ENCODE measurements at places on chromosomes 2 and 18.

DNA sequence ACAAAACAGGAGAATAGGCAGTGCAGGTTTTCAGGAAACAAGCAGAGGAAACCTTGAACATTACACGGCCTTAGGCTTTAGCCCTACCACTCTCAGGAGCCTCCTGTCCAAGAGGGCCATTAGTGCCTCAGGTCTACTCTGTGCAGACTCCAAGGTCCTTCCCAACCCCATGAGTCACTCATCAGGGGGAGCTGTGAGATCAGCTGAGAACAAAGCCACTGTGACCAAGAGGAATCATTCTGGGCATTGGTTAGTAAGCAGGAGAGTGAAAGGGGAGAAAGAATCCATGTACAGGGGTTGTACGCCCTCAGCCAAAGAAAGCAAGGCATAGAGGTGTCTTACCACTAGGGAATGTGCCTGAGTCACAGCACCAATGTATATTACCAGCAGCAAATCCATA is 680.3 kb downstream of the DPP10 start:
- no peak for DNase-seq

- no peak for DNase-seq
Measured at GRCh38 chr2:97936199-97936598, 59.5 kb downstream of the TMEM131 start.

DNA sequence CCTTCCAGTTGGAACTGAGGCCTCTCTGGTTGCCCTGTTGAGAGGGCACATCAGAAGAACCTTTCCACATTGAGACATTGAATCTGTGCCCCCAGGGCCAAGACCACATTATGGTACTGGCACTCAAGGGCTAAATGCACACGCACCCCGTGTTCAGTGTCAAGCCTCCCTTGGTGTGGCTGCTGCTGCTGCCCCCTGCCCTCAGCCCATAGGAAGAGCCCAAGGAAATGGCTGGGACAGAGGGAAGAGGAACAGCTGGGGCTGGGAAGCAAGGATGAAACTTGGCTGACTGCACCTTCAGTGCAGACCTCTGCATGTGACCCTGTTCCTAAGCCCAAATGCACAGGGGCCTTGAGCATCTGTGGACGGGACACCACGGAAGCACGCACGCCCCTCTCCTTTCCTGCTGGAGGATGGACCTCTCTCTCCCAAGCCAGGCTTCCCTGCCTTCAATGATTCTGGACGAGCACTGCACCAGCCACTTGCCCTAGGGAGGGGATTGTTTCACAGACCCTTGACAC is 40.2 kb downstream of the NIFK start:
- DNase-seq = no peak

- no peak for DNase-seq
Measured at GRCh38 chr2:186535861-186536260, 49.8 kb downstream of the ZC3H15 start.

DNA sequence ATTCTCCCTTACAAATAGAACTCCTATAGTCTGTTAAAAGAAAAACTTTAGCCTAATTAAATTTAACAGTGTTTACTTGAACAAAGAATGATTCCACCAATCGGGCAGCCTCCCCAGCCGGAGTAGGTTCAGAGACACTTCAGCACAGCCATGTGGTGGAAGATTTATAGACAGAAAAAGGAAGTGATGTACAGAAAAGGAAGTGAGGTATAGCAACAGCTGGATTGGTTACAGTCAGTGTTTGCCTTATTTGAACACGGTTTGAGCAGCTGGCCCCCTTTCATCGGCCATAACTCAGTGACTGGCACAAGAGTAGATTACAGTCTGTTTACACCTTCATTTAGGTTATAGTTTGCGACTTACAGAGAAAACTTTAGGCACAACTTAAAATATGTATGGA is 2.1 kb upstream of the SKA1 start:
- DNase-seq = no peak

GRCh38 chr2:100818606-100819369 is 1.2 kb upstream of the NPAS2 start:
- no peak for DNase-seq

DNA sequence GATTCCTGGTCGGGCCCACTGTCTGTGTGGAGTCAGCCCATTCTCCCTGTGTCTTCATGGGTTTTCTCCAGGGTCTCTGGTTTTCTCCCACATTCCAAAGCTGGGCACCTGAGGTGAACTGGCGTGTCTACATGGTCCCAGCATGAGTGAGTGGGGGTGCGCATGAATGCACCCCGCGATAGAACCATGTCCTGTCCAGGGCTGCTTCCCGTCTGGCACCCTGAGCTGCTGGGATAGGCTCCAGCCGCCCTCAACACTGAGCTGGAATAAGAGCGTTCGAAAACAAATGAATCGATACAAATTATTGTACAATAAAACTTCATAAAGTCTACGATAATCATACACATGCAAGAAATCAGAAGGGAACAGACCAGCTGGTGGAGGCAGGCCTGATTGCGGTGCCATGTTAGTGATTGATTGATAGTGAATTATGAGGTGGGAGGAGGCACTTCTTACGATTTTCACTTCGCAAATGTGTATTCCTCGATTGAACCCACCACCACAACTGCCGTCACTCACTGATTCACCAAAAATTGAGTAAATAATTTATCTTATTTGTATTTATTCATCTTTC is 186.6 kb downstream of the MGAT5 start:
- DNase-seq = no peak

DNA sequence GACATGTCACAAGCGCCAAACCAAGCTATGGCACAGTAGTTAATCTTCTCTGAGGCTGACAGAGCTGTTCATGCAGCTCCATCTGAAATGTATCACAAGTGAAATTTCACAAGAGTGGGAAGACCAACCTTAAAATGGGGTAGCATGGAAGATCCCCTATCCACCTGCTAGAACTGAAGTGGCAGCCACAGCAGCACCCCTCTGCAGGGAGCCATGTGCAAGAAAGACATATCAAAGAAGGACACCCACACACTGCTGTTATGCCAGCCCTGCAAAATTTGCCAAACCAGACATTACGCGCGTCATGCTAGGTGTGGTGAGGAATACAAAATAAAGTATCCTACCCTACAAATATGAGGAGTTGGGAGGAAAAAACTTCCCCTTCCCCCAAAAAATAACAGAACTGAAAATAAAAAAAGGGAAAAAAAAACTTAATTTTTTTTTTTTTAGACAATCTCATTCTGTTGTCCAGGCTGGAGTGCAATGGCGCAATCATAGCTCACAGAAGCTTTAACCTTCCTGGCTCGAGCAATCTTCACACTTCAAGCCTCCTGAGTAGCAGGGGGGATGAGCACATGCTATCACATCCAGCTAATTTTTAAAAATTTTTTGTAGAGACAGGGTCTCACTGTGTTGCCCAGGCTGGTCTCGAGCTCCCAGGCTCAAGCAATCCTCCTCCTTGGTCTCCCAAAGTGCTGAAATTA is 76.2 kb downstream of the STK39 start:
- DNase-seq = no peak

DNA sequence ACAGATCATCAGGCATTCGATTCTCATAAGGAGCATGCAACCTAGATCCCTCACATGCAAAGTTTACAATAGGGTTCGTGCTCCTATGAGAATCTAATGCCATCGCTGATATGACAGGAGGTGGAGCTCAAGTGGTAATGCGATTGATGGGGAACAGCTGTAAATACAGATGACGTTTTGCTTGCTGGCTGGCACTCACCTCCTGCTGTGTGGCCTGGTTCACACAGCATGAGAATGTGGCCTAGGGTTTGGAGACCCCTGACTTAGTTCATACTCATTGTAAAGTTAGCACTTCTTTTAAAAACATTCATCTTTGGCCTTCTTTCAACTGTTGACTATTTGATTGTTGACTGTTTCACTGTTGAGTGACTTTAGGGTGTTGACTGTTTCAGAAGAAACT is 8.7 kb upstream of the CHMP1B start:
- no peak for DNase-seq

GRCh38 chr2:53801547-53801946 is 14.7 kb downstream of the ERLEC1 start:
- no peak for DNase-seq

Data from stimulated activated CD8-positive, alpha-beta memory T cell treated with anti-CD3 and anti-CD28 coated beads, Interleukin-2, amount 100 ng/mL, for 1 hour (primary cell).